ENCODE measurements at places on chromosomes 12 and 14.

DNA sequence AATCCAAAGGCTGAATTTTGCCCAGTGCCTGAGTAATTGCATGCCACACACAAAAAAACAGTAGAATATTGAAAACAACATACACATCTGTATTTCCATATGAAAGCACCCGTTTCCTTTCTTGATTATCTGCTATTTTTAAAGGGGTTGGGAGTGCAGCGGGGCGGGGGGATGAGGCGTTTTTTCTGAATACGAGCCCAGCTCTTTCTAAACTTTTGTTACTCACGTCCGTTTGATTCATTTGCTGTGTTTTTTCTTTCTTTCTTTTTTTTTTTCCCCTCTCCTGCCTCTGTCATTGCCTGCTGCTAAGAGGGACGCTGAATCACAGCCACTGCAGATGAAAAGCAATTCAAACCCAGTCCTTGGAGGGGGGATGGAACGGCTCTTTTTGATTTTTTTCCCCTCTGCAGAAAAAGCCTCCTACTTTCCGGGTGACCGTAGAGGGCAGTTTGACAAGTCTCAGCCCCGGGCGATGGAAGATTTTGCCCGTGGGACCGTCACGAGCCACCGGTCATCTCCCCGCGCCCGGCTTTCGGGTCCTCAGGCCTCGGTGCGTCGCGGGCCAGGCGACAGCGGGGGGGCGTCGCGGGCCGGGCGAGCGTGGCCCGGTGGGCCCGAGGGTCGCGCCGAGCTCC, 572 bp upstream of the RASSF8 start:
- DNase-seq = no peak

- no peak for DNase-seq
Observed at GRCh38 chr14:72539661-72540315, 354.1 kb downstream of the DPF3 start.

DNA sequence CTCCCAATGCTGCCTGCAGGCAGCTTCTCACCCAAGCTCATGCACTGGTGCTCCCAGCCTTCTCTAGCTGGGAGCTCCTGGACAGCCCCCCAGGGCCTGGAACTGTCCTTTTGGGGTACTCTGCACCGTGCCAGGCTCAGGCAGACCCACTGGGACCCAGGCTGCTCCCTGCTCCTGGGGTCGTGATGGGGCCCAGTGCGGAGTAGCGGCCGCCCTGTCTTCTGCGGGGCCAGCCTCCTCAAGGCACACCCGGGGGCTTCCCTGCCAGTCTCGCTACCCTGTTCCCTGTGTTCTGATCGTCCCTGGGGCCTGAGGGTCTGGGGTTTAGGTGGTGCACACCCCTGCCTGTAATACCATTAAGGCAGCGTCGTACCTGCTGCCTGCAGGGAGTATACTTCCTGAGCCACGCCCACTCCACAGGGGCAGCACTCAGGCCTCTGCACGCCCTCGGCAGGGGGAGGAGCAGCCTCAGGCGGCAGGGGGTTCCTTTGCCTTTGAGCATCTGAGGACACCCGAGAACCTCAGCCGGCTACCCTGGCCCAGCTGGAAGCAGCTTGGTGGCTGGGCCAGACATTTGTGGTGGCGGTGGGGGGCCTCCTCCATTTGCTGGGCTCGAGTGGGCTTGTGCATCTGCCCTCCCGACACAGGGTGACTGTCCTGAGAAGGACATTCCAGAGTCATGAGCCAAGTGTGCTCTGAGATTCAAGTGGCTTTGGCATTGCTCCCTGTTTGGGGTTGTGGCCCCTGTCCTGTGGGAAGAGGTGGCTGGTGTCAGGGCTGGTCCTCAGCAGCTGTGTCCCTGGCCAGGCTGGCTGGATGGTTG, 9.2 kb upstream of the CRIP2 start:
- DNase-seq = no peak

DNA sequence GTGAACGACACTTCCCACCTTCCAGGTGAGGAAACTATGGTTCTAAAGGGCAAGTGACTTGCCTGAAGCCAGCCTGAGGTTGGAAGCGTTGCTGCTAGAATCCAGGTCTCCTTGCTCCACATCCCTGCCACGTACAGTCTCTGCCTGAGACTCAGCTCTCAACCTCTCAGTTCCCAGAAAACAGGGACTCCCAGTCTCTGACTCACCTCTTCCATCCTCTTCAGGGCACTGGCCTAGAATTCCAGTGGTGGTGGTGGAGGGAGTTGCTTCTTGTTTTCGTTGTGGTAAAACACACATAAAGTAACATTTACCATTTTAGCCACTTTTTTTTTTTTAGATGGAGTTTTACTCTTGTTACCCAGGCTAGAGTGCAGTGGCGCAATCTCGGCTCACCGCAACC, 7.3 kb downstream of the GPR68 start:
- no peak for DNase-seq

GRCh38 chr12:124389138-124389724, 94.3 kb downstream of the RFLNA start:
- peak; percentile 69 for DNase-seq

- DNase-seq = no peak
Observed at GRCh38 chr12:3967556-3968160, 94.5 kb upstream of the PARP11 start.

DNA sequence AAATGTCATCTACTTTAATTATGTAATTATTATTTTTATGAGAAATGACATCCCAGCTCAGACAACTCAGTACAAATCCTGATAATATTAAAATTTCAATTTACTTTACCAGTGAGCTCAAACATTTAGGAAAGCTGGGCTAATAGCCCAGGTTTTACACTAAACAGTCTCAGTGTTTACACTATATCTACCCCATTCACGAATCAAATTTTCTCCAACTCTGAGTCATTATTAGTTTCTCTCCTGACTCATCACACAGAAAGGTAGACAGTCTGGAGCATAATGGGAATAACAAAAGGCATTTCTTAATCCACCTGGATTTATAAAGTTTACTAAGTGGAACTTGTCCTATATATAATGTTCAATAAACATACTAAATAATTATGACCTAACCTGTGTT, 5.7 kb downstream of the PAWR start:
- no peak for DNase-seq

DNA sequence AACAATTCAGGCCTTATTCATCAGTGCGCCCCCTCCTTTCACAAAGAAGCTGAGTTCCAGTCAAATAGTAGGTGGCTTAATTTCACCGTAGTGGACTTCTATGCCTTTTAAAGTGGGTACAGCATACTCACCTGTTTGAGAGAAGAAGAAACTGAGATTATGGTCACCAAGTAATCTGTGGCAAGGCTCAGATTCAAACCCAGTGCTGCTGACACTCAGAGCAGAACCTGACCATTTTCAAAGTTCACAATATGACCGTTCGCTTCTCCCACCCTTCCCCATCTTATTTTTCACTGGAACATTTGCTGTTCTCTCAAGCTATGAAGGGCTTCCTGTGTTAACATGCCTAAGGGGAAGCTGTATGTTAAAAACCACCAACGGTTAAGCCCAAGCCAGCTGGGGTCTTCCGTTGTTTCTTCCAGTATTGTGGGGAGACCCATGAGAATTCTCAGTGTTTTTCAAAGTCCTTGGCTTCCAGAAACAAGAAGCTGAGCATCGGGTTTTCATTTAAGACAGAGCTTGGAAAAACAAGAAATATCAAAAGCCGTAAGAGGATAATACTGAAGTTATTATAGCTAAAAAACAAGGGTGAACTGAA, 6.1 kb upstream of the PSMA6 start:
- DNase-seq = no peak

GRCh38 chr14:54829486-54830224, 73.0 kb downstream of the GCH1 start:
- DNase-seq = no peak

- DNase-seq = peak; percentile 71
Observed at GRCh38 chr14:28751467-28752058, 15.0 kb upstream of the FOXG1 start.

GRCh38 chr14:72387726-72388125, 455.5 kb downstream of the RGS6 start:
- no peak for DNase-seq

- DNase-seq = no peak
Observed at GRCh38 chr12:130764475-130765185, 48.5 kb upstream of the RIMBP2 start.

DNA sequence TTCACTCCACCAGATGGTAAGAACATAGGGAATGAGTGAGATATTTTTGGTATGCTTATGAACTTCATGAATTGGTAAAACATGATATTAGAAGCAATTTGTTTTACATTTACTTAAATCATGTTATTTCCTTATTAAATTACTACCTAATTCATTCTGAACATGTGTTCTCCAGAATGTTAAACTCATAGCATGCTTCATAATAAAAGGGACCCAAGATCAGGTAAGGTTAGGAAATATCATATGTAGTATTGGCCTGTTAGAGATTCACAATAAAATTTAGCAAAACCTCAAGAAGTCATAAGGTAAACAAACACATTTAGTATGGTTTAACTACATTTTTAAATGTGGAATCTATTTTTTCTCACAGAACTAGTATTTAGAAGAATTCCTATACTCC, 28.2 kb downstream of the PTPRQ start:
- no peak for DNase-seq

DNA sequence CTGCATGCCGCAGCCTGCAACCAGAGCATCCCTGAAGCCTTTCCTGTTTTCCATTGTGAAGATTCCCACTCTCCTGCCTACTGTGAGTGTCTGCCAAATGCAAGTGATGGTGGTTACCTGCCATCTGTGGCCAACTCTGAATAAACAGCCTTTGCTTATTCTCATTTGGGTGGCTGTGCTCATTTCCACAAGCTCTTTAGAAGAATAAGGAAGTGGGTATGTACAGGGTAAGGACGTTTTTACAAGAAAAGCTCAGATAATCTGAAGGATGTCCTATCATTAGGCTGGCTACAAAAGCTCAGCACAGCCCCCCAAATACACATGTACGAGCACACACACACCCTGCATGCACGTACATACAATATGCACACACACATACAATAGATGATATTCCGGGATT, 7.3 kb upstream of the RNASE1 start:
- no peak for DNase-seq

GRCh38 chr12:67509666-67510386, 138.7 kb upstream of the DYRK2 start:
- DNase-seq = no peak

- DNase-seq = peak; percentile 78
Observed at GRCh38 chr14:102774391-102775153, 2.7 kb upstream of the TRAF3 start.

- no peak for DNase-seq
Observed at GRCh38 chr14:36320897-36321381, 502 bp upstream of the MBIP start.

DNA sequence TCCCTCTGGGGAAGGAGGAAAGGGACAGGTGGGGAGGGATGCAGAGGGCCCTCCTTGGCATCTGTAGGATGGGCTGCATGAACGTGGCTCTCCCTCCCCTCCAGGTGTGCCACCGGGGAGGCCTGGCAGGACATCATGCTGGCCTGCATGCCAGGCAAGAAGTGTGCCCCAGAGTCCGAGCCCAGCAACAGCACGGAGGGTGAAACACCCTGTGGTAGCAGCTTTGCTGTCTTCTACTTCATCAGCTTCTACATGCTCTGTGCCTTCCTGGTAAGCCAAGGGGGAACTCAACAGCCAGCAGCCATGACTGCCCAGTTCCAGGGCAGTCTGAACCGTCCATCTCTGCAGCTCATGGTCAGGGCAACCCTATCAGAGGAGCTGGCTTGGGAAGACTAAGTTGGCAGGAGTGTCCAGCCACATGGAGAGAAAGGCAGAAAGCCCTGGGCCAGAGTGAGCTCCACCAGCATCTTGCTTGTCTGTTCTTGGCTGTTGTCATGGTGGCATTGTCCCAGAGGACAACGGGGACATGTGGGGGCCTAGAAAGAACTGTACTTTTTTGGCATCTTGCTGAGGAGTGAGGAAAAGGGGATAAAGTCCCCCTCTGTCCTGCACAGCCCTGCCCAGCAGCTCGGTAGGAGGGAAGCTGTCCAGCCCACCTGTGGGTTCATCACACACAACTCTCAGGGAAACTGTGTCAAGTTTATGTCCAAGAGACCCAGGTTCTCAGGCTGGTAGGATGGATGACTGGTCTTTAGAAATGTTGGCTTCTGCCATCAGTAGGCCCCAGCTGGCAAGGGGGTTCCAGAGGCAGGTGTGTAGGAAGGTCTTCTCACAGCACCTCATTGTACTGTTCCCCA, 129.8 kb upstream of the FKBP4 start:
- no peak for DNase-seq

GRCh38 chr12:77821699-77822203, 8.9 kb upstream of the NAV3 start:
- no peak for DNase-seq

GRCh38 chr12:104482748-104483147, 26.0 kb downstream of the CHST11 start:
- no peak for DNase-seq

GRCh38 chr14:54577494-54577893, 10.6 kb downstream of the SAMD4A start:
- DNase-seq = no peak

DNA sequence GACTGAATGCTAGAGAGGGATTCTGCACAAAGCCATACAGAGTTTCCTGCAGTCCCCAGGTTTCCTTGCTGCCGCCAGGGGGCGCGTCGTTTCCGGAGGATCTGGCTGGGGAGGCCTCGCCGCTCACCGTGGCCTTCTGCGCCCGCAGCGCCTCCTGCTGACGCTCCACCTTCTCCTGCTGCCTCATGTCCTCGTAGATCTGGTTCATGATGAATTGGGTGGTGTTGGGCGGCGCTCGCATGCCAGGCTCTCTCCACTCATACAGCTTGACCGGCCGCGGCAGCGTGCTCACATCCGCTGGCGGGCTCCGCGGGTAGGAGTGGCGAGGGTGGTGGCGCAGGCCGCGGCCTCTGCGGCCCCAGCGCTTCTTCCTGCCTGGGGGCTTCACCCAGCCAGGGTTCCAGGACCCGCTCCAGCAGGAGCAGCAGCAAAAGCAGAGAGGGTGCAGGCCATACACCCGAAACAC, 987 bp downstream of the CCER1 start:
- DNase-seq = no peak

DNA sequence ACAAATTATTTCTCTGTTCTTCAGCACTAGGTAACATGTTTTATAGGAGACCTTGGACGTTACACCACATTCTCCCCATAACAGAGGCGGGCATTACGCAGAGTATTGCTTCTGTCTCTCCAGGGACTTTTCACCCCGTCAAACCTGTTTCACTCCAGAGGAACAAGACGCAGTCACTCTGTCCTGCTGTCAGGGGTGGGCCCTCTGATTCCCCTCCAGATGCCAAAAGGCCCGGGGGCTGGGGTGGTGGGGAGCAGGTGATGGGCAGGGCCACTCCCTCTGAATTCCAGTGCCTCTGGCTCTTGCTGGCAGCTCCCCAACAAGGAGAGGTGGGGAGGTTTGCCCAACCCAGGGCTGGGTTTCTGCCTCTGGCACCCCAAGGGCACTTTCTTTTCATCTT, 71.9 kb downstream of the NTF3 start:
- no peak for DNase-seq

GRCh38 chr14:96737881-96738280, 59.3 kb upstream of the VRK1 start:
- no peak for DNase-seq
